ENCODE measurements at places on chromosomes 7 and 10.

GRCh38 chr10:126997801-126998590 is 92.8 kb downstream of the DOCK1 start:
- no peak for DNase-seq

DNA sequence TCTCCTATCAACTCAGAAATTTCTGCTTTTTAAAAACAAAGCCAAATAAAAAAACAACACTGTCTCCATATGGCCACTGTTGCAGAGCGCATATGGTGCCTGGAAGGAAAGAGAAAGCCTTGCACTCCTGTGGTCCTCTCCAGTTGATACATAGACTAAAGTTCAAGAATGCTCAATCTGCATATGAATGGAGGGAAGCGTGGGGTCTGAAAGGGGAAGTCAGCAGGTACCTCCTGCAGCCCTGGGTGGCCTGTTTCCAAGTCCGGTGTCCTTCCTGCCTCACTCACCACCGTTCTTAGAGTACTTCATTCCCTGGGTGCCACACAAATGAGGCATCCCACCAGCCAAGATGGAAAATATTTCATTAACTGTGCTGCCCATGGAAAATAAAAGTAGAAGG is 138.3 kb upstream of the PALS2 start:
- DNase-seq, result peak; percentile 71

DNA sequence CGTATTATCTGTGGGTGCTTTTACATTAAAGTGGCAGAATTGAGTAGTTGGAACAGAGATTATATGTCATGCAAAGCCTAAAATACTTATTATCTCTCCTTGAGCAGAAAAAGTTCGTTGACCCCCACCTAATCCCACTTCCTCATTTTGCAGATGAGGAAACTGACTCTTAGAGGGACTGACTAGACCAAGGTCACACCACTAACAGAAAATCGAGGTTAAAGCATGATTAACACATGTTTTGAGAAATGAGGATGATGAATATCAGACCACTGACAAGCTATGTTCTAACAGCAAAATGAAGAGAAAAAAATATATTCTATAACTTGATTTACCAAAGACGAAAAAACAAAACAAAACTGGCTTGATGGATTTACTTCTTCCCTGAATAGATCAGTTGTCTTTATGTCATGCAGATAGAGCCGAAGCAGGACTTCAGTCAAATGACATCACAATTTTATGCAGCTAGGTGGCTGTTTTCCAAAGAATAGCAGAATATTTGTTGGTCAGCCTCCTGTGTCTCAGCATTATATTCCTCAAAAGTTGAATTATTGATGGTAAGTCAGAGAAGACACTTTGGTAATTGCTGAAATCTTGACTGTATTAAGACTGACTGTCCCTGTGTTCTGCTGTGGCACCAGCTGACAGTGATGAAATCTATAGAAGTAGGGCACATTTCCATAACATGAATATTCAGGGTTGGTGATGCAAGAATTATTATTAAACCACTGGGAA is 24.2 kb upstream of the SMIM30 start:
- DNase-seq, result no peak

GRCh38 chr10:104056619-104057273 is 28.9 kb downstream of the COL17A1 start:
- no peak for DNase-seq

DNA sequence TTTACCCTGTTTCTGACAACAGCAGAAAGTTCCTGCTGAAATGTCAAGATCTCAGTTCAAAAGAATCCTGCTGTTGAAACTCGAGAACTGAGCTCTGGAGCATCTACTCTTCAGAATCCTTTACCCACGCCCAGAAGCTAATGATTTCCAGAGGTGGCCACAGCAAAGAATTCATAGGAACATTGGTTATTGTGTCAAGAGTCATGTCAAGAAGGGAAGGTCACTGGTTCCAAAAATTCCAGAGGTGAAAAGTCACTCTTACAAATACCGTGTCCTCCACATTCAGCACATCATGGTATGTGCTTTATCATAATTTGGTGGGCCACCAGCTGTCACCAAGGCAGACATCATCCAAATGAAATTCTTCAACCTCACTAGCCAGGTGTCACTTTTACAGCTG is 394.4 kb upstream of the NPVF start:
- DNase-seq, result no peak

GRCh38 chr10:102627291-102627735 is 17.0 kb upstream of the TRIM8 start:
- DNase-seq, result no peak

DNA sequence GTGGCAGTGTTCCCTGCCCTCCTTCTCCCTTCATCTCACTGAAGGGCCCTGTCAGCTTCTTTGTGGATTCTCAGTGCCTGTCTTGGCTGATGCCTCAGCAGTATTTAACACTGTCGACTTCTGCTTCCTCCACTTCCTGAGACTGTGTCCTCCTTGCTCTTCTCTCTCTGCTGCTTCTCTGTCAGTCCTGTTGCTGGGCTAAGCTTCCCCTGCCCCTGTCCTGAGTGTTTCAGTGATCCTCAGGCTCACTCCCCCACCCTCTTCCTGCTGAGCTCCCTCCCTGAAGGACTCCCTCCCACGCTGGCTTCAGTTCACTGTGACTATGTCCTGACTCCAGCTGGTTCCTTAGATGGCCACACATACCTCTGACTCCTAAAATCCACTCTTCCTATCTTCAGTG is 64.9 kb downstream of the CREM start:
- DNase-seq, result no peak

DNA sequence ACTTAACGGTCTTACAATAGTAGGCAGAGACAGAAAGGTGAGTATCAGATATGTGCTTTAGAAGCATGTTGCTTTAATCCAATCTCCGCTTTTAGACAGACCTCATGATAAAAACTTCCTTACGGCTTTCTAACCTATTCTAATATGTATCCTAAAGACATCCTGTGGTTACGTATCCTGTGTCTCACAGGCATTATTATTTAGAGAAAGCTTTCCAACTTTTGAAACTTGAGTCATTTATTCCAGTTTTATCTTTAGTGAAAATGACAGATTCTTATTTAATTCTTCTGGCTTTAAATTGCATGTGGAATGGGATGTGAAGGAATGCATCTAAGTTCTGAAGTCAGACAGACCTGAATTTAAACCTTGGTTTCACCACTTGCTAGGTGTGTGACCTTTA is 118.9 kb downstream of the OTUD1 start:
- no peak for DNase-seq

GRCh38 chr10:5560142-5560816 is 35.5 kb downstream of the CALML3 start:
- DNase-seq, result no peak

DNA sequence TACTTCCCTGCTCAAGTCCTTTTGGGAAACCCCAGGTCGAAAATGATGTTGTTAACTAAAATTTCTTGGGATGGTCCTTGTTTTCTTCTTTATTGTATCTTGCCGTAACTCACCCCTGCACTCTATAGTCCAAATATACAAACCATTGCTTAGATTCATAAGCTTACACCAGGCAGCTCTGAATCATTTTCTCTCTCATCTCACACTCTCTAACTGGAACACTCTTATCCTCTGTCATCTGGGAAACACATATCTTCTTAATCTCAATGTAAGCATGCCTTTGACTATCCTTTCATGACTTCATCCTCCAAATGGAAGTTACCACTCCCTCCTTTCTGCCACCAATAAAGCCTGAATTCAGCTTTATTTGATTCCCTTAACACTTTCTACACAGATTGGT is 175.8 kb upstream of the ANK3 start:
- DNase-seq, result no peak

DNA sequence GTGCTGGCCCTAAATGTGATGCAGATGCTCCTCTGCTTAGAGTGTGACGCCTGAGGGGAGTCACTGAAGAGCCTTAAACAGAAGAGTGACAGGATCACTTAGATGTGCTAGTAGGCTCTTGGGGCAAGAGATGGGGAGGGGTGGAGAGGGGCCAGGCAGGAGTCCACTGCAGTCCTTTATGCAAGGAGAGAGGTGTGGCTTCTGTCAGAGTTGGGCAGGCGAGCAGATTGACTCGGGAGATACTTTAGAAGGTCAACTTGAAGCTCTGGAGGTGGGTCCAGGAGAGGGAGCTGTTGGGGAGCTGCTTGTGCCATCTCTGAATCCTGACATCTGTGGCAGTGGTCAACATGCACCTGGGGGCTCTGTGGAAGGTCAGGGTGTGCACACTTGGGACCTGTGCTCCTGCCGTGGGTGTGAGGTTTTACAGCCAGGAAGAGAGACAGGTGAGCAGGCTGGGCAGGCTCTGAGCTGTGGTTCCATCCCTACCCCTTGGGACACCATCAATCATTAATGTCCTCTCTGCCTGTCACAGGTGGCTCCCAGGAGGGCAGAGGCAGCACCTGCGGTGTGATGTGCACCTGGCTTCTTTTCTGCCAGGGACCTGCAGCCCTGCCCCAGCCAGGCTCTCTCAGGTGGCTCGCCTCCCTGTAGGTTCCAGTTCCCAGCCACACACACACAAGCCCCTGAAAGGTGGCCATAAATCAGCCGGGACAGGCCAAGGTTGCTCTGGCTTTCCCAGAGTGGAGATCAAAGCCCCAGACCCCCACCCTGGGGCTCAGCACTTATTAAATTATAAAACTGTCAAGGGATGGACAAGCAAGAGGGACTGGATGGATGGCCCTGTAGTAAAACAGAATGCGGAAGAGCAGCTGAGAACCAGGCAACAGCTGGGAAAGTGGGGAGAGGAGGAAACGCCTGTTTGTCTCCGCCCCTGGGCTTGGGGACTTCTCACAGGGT is 14.0 kb downstream of the NEURL1 start:
- DNase-seq, result no peak

GRCh38 chr10:36023939-36024338 is 381.8 kb upstream of the FZD8 start:
- no peak for DNase-seq

DNA sequence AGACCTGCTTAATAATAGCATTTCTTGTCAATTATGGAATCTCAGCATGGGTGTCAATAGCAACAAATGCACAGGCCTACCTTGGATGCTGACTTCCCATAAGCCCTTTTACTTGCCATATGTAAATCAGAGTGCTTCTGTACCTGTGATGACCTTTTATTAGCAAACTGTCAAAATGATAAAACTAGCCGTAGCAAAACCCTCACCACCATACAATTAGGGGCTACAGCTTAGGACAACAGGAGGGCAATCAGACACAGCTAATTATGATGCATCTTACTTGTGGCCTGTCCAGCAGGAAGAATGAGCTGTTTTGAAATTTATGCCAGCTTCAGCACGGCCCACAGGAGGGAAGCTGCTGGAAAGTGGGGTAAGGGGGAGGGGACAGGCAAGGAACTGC is 201.6 kb downstream of the TAX1BP1 start:
- no peak for DNase-seq

DNA sequence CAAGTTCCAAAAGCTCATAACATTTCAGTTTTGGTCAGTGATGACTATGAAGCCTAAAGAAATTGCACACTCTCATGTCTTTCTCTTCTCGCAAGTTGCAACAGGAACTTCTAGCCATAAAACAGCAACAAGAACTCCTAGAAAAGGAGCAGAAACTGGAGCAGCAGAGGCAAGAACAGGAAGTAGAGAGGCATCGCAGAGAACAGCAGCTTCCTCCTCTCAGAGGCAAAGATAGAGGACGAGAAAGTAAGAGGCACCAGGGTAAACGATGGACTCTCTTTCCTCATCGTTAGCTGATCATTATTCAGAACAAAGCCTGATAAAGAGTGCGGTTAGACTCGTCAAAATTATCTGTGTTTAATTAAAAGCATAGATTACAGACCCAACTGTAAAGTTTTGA is 94.7 kb downstream of the HDAC9 start:
- DNase-seq, result no peak

GRCh38 chr10:72638586-72639440 is 12.9 kb upstream of the MICU1 start:
- DNase-seq, result no peak

DNA sequence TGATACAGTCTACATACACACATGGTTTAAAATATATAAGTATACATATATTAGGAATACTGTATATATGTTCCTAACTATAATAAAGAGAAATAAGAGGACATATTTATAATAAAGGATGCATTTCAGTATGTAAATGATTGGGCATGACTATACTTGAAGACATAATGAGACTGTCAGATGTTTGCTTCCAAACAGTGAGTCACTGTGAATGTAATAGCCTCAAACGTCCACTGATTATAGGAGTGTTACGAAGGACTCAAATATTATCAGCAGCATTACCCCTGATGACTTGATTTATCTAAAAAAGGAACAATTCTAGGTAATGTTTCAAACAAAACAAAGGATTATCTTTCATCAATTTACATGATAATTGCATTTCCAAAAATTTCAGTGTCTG is 39.9 kb upstream of the NRBF2 start:
- no peak for DNase-seq

GRCh38 chr10:117727421-117727820 is 184.9 kb downstream of the EMX2 start:
- no peak for DNase-seq

- peak; percentile 44 for DNase-seq
These were observed 555 bp downstream of the PHF14 start for GRCh38 chr7:10973942-10974911.

DNA sequence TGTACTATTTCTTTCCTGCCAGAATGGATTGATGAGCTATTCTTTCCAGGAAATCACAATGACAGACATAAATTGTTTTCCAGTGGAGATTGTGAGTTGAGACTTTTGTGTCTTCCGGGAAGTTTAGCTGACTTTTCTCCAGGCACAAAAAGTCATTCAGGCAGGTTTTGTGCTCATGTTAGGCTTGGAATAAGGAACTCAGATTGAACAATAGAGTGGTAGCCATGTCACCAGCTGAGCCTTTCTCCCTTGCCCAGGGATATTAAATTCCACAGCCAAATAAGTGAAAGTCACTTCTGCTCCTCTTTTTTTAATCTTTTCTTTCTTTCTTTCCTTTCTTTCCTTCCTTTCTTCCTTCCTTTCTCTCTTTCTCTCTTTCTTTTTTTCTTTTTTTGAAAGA is 559.6 kb downstream of the GALNT17 start:
- no peak for DNase-seq

DNA sequence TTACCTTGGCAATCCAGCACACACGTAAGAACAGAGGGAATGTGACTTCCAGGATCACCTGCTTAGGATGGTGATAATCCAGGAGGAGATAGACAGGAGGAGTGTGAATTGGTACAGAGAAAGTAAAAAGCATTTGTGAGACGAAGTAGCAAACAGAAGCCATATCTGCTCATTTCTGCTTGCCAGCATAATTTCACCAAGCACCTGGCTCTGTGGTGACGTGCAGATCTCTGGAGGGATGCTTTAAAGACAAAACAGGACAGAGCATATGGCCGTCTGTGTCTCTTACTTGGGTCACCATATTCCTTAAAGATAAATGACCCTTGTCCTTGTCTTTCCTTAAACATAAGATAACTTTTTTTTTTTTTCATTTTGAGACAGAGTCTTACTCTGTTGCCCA is 90.2 kb upstream of the ARHGAP21 start:
- DNase-seq, result no peak

DNA sequence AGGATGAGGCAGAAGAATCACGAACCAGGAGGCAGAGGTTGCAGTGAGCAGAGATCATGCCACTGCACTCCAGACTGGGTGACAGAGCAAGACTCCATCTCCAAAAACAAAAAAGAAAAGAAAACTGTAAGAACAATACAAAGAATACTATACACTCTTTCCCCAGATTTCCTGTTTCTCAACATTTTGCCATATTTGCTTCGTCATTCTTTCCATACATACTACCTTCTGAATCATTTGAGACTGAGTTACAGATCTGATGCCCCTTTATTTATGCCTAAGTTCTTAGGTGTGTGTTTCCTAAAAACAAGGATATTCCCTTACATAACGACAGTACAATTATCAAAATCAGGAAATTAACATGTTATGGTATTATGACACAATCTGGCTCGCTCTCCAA is 168.4 kb upstream of the CELF2 start:
- DNase-seq, result no peak

- DNase-seq, result no peak
These were observed 16.9 kb upstream of the POLR1F start for GRCh38 chr7:19725770-19726169.
